A549 (cell line): ENCODE measurements at places on chromosomes 12 and 14.

DNA sequence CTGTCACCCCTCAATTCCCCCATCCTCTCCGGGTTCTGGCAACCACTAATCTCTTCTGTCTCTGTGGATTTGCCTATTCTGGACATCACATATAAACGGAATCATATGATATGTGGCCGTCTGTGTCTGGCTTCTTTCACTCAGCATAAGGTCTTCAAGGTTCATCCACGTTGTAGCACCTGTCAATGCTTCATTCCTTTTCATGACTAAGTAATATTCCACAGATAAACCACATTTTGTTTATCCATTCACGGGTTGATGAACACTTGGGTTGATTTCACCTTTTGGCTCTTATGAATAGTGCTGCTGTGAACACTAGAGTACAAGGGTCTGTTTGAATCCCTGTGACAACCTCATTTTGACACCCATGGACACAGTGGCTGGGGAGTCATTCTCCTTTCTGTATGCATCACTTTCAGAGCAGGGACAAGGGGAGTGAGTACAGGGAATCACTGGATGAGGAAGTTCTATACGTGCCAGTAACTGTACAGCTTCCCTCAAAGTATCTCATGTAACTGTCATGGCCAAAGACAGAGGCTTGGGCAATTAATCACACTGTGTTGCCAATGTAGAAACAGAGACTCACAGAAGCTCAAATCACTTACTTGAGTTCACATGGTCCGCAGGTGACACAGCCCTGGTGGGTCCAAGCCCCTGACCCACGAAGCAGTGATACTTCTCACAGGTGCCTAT lies 10.9 kb upstream of the TESC start:
- no peak for DNase-seq

- peak; percentile 76 for DNase-seq
Observed at GRCh38 chr12:106139422-106140171, 843 bp upstream of the NUAK1 start.

DNA sequence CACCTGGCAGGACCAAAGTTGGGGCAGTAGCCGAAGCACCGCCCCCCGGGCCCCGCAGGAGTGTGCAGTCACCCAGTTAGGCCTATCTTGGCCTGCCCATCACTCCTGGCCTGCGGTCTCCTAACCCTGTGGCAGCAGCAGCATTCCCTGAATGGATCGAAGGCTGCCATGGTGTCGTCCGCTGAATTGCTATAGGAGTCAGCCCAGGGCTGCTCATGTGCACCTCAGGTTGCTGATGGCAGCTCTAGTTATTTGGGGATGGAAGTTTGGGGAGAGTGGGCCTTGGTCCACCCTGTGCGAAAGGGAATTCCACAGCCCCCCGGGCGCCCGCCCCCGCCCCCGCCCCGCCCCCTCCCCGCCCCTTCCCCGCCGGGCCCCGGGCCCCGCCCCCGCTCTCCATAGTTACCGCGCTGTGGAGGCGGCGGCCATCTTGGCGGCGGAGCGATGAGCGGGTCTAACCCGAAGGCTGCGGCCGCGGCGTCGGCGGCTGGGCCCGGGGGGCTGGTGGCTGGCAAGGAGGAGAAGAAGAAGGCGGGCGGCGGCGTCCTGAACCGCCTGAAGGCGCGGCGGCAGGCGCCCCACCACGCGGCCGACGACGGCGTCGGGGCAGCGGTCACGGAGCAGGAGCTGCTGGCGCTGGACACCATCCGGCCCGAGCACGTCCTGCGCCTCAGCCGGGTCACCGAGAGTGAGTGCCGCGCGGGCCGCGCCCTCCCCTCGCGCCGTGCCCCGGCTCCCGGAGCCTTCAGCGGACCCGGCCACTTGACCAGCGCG lies at the start of gene UNC119B:
Gene UNC119B (plus strand): TSS at position 428 of the 774 bp plus-strand sequence. CDS start 17 bp downstream, at position 445.
- DNase-seq = peak; percentile 52

- DNase-seq = no peak
Observed at GRCh38 chr12:94815958-94816357, 165.6 kb upstream of the TMCC3 start.

DNA sequence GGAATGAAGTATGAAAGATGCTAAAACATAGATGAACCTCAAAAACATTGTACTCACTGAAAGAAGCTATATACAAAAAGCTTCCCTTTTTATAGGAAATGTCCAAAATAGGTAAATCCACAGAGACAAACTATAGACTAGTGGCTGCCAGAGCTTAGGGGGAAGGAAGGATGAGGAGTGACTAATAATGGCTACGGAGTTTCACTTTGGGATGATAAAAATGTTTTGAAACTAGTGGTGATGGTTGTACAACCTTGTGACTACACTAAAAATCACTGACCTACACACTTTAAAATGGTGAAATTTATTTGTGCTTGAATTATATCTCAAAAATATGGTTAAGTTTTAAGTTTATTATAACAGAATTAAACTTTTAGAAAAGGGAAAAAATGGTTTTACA lies 37.1 kb upstream of the AMN1 start:
- no peak for DNase-seq

GRCh38 chr12:91143206-91143605 lies 31.9 kb upstream of the LUM start:
- DNase-seq = no peak

GRCh38 chr14:73467800-73468199 lies 9.5 kb upstream of the NUMB start:
- DNase-seq = no peak

- DNase-seq = no peak
Observed at GRCh38 chr12:18703321-18703720, 34.5 kb downstream of the PLCZ1 start.

DNA sequence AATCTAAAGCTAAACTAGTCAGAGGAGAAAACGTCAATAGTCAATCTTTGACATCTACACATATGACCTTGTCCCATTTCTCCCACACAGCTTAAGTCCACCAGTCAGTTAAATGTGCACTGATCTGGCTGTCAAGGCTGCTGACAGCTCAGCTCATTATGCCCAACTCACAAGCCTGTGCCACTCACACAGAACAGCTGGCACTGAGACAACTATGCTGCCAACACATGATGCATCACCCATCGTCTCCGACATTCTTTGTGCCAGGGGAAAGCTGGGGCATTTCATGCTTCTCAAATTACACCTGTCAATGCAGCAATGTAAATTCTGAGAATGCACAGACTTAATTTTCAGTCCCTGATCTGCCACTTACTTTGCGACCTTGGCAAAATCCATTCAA lies 25.3 kb downstream of the GNS start:
- DNase-seq = peak; percentile 28

DNA sequence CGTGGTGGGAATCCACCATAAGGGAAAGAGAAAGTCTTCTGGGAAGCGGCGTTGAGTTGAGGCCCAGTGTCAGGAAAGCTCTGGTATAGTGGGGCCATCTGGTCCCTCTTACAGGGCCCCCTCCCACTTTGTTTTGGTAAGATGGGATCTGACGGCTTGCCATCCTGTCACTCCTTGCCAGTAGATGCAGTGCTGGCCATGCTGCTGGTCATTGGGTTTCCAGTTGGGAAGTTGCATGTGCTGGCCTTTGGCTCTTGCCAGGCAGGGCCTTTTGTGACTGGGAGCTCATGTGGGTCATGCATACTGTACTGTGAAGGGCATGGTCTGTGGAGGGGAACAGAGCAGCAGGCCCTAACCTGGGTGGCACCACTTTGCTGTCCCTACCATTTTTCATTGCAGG lies 3.8 kb downstream of the TRAF3 start:
- DNase-seq = no peak

DNA sequence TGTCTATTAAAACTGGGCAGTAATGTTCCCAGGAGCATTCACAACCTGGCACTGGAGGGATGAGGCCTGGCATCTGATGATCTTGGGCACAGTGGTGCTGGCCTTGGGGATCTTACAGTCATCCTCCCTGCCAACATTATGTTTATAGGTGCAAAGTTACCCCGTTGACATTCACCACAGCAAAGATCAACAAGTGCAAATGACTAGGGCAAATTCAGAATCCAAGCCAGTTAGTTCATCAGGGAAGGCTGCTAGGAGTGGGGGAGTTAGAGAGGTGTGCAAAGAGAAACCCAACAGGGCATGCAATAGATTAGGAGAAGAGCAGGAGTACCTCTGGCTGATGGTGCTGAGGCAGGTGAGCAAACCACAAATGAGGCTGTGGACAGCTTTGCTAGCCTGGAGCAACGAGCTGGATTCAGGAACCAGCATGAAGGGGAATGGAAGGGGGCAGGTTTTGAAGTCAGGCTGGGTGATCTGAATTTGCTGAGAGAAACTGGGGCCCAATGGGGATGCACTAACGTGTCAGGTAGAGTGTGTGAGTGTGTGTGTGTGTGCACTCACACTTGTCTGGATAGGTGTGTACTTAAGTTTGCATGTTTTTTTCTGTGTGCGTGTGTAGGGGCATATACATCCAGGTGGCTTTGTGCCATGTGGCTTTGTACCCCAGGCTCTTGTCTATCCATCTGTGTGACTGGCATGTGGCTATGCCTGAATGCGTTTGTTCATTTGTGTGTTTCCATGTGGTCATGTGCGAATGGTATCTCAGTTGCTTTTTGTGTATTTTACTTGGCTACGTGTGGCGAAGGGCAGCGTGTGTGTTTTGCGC lies 1.6 kb downstream of the CISTR start:
- DNase-seq = no peak

DNA sequence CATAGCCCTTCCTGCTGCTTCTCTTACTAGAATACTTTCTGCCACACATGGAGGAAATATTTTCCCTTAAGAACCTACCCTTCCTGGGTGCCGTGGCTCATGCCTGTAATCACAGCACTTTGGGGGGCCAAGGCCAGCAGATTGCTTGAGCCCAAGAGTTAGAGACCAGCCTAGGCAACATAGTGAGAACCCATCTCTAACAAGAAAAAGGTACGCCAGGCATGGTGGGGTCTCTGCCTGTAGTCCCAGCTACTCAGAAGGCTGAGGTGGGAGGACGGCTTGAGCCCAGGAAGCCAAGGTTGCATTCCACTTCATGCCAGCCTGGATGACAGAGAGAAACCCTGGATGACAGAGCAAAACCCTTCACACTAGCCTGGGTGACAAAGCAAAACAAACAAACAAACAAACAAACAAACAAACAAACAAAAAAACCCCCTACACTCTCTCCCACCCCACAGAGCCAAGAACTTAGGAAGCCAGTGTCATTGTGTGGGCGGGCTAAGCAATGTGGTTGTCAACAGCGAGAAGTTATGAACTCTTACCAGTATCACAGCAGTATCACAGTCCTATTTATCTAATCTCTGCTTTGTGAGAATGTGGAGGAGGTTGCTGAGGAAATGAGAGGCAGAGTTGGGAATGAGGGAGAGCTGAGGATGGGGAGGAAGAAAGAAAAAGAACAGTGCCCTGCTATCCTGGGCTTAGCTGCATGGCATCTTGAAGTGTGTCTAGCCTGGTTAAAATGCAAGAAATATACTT lies 53.8 kb upstream of the CLEC14A start:
- DNase-seq = no peak

GRCh38 chr14:70177081-70177800 lies 11.5 kb downstream of the SLC8A3 start:
- no peak for DNase-seq

DNA sequence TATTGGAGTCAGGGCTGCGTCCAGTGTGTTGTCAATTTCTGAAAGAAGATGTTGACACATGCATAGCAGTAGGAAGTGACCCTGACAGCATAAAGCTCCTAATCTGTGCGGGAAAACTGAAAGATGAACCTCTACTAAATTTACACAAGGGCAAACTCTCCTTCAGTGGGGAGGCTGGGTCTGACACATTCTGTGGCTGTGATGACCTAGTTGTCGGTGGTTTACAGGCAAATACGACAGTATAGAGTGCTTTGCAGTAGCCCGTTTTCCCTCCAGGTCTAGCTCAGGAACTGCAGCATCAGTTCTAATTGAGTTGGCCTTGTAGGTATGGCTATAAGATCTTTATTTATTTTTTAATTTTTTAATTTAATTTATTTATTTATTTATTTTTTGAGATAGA lies 14.8 kb upstream of the GABARAPL1 start:
- DNase-seq = no peak

DNA sequence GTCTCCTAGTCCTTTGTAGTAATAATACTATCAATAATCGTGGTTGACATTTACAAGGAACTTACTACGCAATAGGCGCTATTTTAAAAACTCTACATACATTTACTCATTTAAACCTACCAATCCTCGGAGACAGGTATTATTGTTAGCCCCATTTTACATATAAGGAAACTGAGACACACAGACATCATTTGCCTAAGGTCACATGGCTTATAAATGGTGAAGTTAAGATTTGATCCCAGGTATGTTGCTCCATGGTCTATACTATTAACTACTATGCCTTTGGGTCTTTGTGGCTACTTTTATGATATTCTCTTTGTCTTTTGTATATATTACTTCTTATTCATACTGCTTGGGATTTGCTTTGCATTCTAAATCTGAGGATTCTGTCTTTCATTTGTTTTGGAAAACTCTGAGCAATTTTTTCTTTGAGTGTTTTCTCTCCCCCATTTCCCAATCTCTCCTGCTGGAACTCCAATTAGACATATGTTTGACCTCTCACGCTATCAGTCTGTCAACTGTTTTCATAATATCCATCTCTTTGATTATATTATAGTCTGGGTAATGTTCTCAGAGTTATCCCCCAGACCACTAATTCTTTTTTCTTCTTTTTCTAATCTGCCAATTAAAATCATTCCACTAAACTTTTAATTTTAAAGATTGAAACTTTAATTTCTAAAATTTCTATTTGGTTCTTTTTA lies 10.9 kb downstream of the NT5DC3 start:
- DNase-seq = no peak

DNA sequence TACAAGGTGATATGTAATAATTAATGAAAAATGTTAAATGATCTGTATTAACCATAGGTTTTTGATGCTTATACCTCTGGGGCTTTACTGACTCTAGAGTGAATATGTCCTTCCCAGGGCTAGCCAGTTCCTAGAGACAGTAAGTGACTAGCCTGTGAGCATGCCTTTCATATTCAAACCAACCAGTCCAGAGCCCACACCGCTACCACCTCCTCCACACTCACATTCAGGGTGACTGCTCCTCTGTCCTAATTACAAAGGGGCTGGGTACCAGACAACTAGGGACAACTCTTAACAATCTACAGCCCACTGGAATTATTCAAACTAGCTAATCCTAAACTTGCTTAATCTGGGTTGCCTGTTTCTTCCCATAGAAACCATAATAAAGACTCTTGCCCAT lies 49.0 kb downstream of the RALGAPA1 start:
- no peak for DNase-seq

DNA sequence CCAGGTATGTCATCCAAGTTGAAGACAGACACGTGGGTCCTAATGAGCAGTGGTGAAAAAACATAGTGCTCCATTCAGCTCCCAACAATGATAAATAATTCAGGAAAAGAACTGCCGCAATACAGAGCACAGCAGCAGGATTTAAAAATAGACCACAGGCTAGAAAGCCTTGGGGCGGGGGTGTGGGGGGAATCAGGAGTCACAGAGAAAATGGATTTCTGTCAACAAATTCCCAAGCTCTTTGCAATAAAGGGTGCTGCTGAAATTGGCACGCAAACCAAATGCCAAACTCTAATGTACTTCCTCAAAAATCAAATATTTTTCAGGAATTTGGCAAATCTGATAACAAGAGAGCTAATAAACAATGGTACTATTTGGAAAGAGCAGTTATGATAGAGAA lies 58.6 kb downstream of the R3HDM2 start:
- DNase-seq = peak; percentile 85

DNA sequence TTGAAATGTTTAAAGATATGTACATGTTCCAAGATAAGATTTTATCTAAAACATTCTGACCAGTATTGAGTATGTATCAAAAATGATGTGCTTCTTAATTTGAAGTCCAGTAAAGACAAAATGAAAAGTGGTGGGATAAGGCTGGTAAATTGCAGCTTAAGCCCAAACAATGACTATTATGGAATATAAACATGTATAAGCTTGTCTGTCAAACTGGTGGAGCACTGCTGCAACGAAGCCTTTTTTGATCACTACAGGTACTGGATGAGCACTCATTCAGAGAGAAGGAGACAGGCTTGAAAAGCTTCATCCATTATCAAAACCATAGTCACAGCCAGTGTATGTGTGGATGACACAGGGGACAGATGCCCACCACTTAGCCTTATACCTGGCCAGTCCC lies 138.4 kb downstream of the ATP23 start:
- DNase-seq = no peak
